Fibroblast of skin of right quadriceps (primary cell): ENCODE measurements at places on chromosomes 7 and 10.
A peak's percentile ranks its signal among the peaks of the same experiment; 100 is the strongest.

DNA sequence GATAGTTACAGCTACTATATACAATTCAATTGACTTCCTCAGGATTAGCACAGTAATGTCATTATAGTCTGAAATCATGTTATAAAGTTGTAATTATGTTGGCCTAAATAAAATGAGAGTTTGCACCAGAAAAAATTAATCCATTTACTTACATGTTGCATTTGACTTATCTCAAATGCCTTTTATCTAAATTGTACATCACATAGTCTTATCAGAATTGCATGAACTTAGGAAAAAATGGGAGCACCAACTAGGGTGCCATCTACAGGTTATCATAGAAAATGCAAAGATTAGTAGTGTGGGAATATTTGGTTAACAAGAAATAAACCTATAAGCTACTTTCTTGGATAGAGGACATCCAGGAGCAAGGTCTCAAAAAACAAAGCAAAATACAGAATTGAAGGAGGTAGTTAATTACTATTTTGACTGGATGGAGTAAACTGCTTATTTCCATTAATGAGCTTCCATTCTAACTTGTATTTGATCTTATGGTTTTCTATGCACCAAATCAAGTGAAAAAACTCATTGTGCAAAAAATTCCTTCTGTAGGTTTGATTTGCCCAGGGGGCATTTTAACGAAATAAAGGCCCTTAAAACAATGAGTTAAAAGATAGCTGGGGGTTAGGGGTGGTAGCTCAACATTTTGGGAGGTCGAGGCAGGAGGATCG is 60.0 kb upstream of the ORC5 start:
- DNase-seq: peak; percentile 8

GRCh38 chr10:118635674-118636402 is 40.4 kb upstream of the PRLHR start:
- no peak for DNase-seq

- no peak for DNase-seq
Measured at GRCh38 chr10:8310930-8311329, 256.4 kb downstream of the GATA3 start.

DNA sequence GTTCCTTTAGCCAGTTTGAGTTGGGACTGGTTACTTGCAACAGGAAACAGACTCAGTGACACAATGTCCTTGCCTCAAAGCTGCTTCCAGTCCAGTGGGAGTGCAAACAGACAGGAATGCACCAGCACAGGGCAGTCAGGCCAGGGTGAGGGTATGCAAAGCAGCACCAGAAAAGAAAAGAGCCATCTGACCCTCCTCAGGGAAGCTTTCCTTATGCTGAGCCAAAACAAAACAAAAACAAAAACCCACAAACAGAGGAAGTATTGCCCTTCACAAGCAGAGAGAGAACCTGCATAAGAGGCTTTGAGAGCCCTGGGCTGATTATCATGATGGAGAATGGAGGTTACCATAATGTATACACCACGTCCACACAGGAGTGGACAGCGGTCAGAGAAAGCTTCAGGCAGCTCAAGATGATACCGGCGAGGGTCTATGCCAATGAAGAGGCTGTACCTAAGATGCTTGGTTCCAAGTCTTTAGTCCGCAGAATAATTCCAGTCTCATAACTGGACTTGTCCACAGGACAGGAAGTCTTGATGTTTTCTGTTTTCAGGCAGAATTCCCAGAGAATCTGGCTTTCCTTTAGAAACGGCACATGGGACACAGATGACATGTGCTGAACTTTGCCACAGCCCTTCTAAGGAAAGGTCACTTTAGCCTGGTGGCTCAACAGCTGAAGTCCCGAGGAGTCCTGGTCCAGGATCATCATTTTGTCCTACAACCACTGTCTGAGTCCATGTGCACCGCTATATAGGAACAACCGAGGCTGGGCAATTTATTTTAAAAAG is 263.3 kb downstream of the TNS3 start:
- DNase-seq: no peak

DNA sequence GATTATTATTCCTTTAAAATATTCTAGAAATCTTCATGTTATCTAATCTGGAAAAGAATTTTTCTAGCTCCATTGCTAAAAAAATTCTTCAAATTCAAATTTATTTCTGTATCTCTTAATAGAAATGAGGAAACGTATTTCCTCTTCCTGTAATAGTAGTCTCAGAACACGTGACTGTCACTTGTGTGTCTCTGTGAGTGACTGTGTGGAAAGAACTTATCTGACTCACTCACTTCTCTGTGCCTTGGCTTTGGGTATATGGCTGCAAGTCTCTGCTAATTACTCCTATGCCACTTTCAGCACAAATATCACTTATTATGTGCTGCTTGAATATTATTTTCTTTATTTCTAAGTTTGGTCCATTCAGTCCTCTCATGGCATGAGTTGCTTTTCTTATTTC is 132.7 kb downstream of the CNTNAP2 start:
- DNase-seq: no peak

- peak; percentile 89 for DNase-seq
Measured at GRCh38 chr7:94295850-94296249, 98.8 kb upstream of the COL1A2 start.

DNA sequence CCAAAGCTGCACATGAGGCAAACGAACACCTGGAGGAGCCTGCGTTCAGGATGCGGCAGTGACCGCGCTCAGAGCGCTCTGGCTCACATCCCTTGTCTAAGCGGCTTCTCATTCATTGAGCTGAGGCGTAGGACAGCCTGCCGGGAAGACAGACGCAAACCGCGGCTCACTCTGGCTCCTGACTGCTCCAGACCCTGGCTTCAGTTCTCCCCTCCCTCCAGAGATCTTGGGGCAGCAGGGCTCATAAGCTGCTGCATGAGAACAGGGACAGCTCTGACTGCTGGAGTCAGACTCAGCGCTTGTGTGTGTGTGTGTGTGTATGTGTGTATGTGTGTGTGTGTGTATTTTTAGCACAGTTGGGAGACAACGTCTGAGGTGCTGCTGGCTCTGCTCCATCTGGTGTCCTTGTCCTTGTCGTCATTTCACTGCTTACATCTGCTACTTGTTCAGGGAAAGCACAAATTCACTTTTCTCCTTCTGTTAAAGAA is 15.8 kb upstream of the LYZL2 start:
- DNase-seq: peak; percentile 58

GRCh38 chr7:92782236-92782635 is 54.1 kb downstream of the CDK6 start:
- DNase-seq: no peak

GRCh38 chr7:27143023-27143949 is at the start of gene HOXA5:
TSS of gene HOXA5 (minus strand) at chr7:27143681. CDS start at chr7:27143607, 74 bp downstream.
- DNase-seq: peak; percentile 63
